ENCODE measurements at places on chromosomes 2 and 18. TPM values are rescaled to one million over a fixed set of nuclear protein-coding genes. Genes with fewer than 3 reads are reported as not detected.

POTEJ gene
- total RNA-seq = not detected

CYTIP gene
- total RNA-seq = 13.4 TPM

NRBP1 gene
- 73.9 TPM for total RNA-seq

GALR1 gene
- total RNA-seq = 2.0 TPM

COLEC12 gene
- 35.0 TPM for total RNA-seq

GALM gene
- total RNA-seq = 28.0 TPM

UCN gene
- 2.7 TPM for total RNA-seq

MC2R gene
- total RNA-seq = not detected

DNA sequence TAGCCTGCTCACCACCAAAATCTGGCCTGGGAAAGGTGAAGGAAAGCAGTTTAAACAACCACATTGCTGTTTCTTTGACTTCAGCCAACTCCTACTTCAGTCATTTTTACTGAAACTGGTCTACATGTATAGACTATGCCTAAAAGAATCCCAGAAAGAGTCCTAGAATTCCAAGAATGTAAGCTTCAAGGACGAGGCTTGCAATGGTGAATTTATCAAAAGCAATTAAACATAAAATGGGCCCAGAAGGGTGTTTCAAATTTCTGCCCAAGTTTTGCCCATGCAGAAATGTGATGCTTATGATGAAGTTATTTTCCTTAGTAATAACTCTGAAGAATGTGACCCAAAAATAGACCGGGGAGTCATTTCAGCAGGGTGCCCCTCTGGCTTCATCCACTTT, 16.6 kb downstream of the EN1 start:
- no peak for DNase-seq

GRCh38 chr2:212052412-212053159, 486.0 kb downstream of the ERBB4 start:
- no peak for DNase-seq

DNA sequence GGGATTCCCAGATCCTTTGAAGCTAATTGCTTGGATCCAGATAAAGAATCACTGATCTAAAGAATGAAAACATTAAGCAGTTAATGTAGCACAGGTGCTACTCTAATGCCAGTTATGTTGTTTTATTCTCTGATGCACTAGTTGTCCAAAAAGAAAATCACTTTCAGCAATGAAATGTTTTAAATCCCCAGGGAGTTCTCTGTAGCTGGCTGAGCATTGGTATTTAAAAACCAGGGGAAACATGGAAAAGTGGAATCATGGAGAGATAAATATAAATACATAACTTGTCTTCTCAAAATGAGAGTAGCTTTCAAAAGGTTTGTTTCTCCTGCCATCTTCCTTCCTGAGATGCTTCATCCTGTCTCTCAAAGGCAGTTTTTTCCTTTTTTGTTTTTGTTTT, 37.7 kb downstream of the CD302 start:
- no peak for DNase-seq

DNA sequence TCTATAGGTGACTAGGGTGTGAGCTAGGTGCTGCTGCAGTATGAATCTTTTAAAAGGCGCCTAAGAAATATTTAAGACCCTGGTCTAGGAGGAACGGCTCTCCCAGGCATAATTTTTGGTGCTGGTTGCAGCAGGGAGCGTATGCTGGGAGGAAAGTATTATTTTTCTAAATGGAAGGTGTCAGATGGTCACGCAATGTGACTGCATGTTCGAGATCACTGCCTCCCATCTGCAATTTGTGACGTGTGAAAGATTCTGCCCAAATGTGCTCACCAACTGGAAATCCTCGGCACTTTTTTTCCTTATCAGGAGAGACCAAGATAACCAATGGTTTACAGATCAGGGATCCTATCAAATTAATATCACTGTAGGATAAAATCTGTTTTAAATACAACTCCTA, 95.6 kb upstream of the KLHL14 start:
- DNase-seq = no peak

DNA sequence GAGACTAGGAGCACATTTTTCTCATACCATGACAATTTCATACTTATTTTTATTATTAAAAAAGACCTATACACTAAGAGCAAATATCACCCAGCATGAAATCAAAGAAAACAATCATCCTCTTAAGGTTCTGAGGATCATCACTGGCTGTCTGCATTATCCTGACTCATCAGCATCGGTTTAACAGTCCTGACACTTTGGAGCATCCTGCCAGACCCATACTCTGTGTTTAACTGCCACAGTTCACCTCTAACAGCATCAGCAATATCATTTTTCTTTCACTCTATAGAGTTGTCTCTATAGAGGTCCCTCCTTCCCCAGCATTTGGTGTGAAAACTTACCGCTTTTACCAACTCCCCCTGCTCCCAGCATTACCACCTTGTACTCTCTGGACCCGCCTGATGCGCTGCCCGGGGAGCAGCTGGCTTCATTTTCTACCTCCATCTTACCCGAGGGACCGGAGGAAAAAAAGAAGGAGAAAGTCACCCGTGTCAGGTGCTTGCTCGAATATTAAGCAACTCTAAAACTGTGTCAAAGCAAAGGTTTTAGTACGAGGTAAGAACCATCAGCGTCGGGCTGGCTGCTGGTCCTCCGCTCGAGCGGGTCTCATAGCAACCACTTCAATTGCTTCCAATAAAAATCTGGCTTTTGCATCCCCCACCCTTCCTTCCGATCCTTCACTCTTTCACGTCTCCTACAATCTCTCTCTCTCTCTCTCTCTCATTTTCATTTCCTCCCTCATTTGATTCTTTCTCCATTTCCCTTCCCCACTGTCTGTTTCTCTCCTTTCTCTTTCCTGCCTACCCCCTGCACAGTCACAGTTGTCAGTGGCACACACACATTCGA, at the start of gene RIT2:
Gene RIT2, minus strand, starts transcription at position 610 of the 846 bp plus-strand sequence.
- no peak for DNase-seq

DNA sequence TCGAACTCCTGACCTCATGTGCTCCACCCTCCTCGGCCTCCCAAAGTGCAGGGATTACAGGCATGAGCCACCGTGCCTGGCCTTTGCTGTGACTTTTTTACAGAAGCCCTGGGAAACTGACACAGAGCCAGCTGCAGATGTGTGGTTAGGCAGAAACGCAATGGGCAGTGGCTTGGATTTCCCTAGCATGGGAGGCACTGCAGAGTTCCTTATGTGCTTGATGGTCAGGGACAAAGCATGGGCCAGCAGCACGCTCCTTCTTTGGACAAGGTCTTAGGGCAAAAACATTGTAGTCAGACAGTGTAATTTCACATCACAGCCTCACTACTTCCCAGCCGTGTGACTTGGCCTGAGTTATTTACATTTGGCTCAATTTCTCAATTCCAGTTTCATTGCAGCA, 153.9 kb downstream of the RNF144A start:
- DNase-seq = no peak

- no peak for DNase-seq
Measured at GRCh38 chr2:239398521-239398921, 2.3 kb downstream of the HDAC4 start.

- no peak for DNase-seq
Measured at GRCh38 chr2:105378921-105379383, 19.9 kb downstream of the FHL2 start.

DNA sequence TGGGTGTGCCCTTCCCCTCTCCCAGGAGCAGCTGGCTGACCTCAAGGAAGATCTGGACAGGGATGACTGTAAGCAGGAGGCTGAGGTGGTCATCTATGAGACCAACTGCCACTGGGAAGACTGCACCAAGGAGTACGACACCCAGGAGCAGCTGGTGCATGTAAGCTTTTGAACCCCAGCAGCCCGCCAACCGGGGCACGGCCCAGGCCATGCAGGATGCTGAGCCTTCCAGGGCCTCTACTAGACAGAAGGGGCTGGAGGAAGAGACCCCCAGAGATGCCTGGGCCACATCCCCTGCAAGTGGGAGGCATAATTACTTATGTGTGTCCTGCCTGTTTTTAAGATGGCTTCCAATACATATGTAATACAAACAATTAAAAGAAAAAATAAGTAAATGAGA, 239.3 kb downstream of the GLI2 start:
- DNase-seq = no peak

- no peak for DNase-seq
Measured at GRCh38 chr2:39648580-39648979, 17.1 kb upstream of the TMEM178A start.

GRCh38 chr2:15177103-15177502, 384.0 kb downstream of the NBAS start:
- DNase-seq = no peak

DNA sequence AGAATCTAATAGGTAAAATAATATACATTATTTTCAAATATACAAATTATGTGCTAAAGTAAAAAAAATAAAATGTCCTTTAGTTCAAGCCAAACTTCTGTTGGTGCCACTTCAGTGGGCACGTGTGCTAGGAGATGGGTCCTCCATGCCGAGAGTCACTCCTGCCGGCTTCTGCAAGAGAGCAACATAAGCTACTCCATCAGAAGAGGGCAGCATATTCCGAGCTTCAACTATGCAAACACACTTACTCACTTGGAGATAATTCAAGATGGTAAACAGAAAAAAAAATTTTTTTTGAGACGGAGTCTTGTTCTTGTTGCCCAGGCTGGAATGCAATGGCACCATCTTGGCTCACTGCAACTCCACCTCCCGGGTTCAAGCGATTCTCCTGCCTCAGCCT, 24.4 kb downstream of the CNOT11 start:
- DNase-seq = no peak

- no peak for DNase-seq
Measured at GRCh38 chr18:63683152-63683551, 19.6 kb upstream of the SERPINB11 start.

- no peak for DNase-seq
Measured at GRCh38 chr2:113133704-113134598, 6.6 kb downstream of the IL1RN start.

GRCh38 chr2:218259099-218259961, 1.5 kb upstream of the GPBAR1 start:
- no peak for DNase-seq

DNA sequence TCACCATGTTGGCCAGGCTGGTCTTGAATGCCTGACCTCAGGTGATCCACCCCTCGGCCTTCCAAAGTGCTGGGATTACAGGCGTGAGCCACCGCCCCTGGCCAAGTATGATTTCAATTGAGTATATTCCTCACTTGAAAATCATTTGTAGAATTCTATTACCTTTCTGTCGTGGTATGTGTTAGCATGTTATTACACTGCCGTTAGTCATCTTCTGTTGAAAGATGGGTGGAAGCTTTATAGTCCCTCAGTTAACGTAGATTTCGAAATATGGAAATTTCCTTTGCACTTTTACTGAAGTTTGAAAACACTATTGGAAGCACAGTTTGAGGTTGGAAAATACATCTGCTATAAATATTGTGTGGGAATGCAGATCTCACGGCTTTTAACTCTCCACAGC, 14.7 kb downstream of the NIFK start:
- no peak for DNase-seq

DNA sequence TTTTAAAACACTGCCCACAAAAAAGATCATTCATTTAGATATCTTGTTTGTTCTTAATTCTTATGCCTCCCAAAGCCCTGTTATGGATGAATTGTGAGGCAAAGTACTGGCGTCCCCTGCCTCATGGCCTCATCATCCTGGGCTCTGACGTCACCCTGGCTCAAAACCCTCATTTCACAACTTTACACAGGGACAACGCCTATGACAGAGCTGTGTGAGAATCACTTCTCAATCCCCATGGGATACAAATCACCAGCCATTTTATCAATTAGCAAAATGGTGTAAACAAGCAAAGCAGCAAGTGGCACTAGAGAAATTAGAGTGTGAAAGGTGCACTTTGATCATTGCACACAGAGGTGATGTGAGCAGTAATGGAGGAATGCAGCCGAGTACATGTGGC, 16.6 kb downstream of the FHOD3 start:
- DNase-seq = no peak

DNA sequence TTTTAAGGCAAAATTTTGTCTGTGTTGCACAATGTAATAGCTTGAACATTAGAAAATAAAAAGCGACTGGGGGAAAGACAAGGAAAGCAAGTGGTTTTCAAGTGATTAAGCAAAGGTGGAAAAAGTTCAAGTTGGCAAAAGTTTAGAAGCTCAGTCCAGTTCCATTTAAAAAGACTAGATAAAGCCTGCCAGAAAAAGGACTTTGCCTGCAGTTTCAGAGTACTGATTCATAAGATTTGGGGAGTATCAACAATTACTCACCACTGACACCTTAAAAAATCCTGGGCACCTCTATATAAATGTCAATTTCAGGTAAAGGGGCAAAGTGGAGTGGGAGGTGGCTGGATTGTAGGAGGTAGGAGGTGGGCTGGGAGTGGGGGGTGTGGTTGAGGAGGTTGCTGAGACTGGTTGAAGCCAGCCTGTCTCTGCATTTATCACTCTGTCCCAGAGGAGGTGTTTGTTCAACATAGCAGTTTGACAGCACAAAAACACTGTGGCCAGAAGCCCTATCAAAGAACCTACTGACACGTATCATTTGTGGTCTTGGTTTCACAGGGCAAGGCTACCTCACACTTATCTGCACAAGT, 14.6 kb downstream of the ZEB2 start:
- no peak for DNase-seq

- DNase-seq = no peak
Measured at GRCh38 chr2:119480718-119481142, 43.6 kb downstream of the SCTR start.

DNA sequence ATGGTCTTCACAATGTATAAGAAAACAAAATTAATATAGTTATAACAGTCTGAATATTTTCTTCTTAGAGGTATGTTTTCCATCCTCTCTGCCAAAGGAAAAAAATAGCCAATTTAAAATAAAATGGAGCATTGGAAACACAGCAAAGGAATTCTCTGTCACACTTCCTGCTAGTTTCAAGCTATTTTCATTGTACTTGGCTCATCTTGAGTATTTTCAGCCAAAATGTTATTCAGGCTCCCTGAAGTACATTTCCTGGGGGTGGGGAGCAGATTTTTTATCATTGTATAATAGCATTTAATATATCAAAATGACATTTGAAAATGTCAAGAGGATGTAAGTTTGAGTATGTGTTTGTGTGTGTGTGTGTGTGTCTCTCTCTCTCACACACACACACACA, 463.6 kb upstream of the REG3G start:
- DNase-seq = no peak

DNA sequence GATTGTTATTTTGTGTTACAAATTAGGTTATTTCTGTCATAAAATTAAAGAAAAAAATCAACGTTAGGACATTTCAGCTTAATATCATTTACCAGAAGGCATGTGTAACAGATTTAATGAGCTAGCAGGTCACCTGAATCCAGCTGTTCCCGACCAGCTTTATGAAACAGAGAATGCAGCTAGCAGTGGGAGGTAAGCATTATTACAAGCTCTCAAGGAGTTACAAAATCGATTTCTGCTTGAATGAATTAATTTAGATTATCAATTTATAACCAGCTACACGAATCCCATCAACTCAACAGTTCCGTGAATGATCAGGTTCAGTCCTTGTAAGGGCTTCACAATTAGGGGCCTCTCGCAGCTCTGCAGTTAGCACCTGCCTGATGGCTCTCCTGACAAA, 211.9 kb downstream of the PTGR3 start:
- DNase-seq = no peak

Measured in omental fat pad (tissue), 4 donors.